ENCODE measurements at places on chromosomes 4 and X.

- DNase-seq: no peak
Measured at GRCh38 chr4:15851969-15852368, 73.8 kb downstream of the CD38 start.

DNA sequence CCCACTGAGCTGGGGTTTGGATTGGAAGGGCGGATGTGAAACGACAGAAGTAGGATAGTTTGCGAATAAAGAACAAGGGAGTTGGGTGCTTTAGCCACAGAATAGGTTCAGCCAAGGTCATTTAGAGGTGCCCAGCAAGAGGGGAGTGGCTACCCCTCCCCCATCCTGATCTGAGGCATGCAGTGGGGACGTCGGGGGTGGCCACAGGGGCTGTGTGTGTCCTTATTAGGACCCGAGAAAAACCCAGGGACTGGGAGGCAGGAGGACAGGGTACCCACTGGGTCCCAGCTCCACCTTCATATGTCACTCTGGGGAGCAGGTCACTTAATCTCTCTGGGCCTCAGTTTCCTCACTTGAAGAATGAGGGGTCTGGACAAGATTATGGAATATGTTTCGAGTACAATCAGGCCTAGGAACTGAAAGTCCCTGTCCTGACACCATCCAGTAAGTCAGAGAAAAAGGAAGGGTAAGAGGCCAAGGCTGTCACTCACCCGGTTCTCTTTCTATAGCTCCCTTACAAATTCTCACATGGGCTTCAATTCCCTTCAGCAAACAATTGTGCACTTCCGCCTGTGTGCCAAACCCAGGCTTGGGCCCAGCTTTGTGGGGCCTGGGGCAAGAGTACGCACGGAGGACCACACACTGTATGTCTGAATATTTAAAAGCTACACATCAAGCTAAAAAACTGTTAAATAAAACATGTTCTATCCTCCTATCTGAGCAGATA, 4.2 kb upstream of the NYX start:
- no peak for DNase-seq

DNA sequence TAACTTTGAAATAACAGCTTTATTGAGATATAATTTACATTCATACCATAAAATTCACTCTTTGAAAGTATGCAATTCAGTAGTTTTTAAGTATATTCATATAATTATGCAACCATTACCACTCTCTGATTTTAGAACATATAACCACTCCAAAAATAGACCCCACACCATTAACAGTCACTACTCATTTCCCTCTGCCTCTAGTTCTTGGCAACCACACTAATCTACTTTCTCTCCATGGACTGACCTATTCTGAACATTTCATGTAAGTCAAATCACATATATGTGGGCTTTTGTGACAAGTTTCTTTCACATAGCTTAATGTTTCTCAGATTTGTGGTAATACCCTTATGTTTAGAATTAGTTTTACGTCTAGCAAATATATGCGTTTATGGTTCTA, 19.5 kb upstream of the GLRA3 start:
- no peak for DNase-seq

GRCh38 chrX:103376118-103376978, at the start of gene BEX3:
Gene BEX3 (plus strand): TSS chrX:103376538. CDS start chrX:103377522, 984 bp downstream.
- DNase-seq: no peak

DNA sequence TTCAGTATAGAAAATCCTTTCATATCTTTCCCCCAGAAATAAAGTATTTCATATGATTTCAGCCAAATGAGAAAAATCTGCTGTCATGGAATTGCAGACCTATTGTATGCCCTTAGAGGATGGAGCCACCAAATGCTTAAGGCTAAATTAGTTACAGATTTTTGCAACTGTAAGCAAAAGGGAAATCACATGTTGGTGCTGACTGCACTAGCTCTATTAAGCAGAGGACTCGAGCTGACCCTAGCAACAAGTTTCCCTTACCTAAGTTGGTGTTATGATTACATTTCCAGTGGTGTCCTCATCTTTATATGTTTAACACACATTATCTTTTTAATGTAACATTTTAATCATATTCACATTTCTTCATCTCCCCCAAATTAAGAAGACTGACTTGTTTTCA, 58.3 kb upstream of the DOCK11 start:
- DNase-seq: peak; percentile 26

DNA sequence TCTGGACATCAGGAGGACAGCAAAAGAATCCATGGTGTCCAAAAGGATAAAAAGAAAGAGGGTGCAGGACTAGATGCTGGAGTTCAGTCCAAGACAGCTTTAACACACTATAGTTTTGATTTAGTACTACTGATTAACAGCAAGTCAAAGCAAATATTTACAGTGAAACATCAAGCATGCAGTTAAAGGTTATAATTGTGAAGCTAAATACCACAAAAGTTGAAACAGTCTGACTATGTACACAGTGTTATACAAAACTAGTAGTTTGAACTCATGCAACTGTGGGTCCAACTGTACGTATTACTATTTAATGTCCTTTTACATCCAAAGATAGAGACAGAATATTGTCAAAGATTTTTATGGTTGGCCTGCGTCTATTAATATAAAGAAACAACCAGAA, 57.6 kb downstream of the CHIC2 start:
- DNase-seq: no peak

GRCh38 chrX:47227334-47227583, 5.5 kb upstream of the USP11 start:
- no peak for DNase-seq

DNA sequence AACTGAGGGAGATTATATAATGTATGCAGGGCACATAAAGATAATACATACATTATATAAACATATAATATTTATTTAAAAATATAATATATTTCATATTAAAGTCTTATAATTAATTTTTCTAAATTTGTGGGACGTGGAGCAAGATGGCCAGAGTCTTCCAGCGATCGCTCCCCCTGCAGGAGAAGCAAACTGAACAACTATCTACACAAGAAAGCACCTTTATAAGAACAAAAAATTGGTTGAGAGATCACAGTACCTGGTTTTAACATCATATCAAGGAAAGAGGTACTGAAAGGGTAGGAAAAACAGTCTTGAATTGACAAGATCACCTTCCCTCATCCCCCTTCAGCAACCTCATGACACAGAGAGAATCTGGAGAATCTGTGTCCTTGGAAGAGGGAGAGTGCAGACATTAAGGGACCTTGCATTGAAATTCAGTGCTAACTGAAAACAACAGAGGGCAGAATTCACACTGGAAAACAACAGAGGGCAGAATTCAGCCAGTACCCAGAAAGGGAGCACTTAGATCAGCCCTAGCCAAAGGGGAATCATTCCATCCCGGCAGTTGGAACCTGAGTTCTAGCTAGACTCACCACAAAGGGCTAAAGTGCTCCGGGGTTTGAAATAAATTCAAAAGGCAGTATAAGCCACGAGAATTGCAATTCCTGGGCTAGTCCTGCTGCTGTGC, 262.5 kb upstream of the NDST3 start:
- DNase-seq: no peak

GRCh38 chr4:154293427-154293826, 198.2 kb downstream of the DCHS2 start:
- no peak for DNase-seq

DNA sequence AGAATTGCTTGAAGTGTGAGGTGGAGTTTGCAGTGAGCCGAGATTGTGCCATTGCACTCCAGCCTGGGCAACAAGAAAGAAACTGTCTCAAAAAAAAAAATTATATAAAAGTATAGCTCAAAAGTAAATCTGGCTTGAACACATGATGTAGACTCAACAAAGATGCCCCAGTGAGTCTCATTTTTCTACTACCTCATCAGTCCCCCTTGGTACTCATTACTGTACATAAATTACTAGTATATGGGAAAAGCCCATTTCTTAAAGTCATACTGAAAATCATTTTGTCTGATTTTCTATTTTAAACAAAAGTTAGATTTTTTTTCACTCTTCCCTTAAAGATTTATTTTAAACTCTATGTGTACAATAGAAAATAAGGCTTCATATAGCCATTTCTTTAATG, 39.2 kb downstream of the FAM241A start:
- DNase-seq: no peak

DNA sequence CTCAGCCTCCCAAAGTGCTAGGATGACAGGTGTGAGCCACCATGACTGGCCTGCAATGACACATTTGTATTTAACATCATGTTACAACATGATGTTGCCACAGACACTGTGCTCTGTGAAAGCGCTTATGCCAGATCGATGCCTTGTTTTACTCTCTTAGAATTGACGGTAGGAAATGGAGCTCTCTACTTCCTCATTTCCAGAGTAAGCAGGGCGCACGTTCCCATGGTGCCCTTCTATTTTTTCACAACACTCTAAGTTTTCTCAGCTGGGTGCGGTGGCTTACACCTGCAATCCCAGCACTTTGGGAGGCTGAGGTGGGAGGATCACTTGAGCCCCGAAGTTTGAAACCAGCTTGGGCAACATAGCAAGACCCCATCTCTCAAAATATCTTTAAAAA, 60.7 kb upstream of the DHRSX start:
- no peak for DNase-seq

DNA sequence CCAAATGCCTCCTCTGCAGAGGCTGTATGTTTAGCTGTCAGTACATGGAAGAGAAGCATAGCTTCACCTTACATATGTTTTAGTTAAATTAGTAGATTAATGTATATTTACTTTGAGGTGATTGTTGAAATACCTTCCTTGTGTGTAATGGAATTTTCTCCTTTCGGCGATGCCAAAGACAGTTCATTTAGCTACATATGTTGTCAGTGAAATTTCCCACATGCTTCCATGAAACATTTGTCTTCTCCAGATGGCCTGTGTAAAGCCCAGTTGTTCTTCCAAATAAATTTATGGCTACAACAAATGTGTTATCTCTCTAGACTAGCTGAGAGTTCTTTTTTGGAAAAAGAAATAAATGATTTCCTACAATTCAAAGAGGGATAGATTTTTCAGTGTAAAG, 95.2 kb downstream of the GPAT3 start:
- peak; percentile 77 for DNase-seq
